ENCODE measurements at places on chromosomes 3 and 15.

GRCh38 chr3:16417945-16418739 is 95.4 kb downstream of the RFTN1 start:
- H3K27ac ChIP-seq, result no peak overlapping the region
- no peaks in the 10 kb centered on the region for H3K27me3 ChIP-seq
- no peaks in the 10 kb centered on the region for H3K36me3 ChIP-seq
- DNase-seq, result no peak
- H3K4me3 ChIP-seq, result no peak overlapping the region
- H3K4me1 ChIP-seq, result no peaks in the 10 kb centered on the region

DNA sequence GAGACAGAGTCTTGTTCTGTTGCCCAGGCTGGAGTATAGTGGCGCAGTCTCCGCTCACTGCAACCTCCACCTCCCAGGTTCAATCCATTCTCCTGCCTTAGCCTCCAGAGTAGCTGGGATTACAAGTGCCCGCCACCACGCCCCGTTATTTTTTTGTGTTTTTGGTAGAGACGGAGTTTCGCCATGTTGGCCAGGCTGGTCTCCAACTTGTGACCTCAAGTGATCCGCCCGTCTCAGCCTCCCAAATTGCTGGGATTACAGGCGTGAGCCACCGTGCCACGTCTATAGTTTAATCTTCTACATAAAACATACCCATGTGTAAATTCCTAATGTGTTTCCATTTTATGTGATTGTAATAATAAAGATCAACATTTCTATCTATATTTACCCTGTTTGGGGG is 1.7 kb downstream of the GALK2 start:
- H3K36me3 ChIP-seq, result no peaks in the 10 kb centered on the region
- H3K4me1 ChIP-seq, result no peaks in the 10 kb centered on the region
- no peaks in the 10 kb centered on the region for H3K27me3 ChIP-seq
- DNase-seq, result no peak
- no peak overlapping the region for H3K27ac ChIP-seq
- H3K4me3 ChIP-seq, result no peak overlapping the region

- H3K4me3 ChIP-seq, result no peak overlapping the region
- no peaks in the 10 kb centered on the region for H3K4me1 ChIP-seq
- DNase-seq, result no peak
- H3K27me3 ChIP-seq, result no peaks in the 10 kb centered on the region
- H3K36me3 ChIP-seq, result no peaks in the 10 kb centered on the region
These were observed 510.4 kb upstream of the AGTR1 start for GRCh38 chr3:148187296-148187695.

- H3K27ac ChIP-seq, result no peak overlapping the region
- no peaks in the 10 kb centered on the region for H3K27me3 ChIP-seq
- DNase-seq, result peak; percentile 19
- H3K36me3 ChIP-seq, result no peaks in the 10 kb centered on the region
- no peaks in the 10 kb centered on the region for H3K4me1 ChIP-seq
These were observed 91.7 kb downstream of the APBA2 start for GRCh38 chr15:28977377-28978010.

DNA sequence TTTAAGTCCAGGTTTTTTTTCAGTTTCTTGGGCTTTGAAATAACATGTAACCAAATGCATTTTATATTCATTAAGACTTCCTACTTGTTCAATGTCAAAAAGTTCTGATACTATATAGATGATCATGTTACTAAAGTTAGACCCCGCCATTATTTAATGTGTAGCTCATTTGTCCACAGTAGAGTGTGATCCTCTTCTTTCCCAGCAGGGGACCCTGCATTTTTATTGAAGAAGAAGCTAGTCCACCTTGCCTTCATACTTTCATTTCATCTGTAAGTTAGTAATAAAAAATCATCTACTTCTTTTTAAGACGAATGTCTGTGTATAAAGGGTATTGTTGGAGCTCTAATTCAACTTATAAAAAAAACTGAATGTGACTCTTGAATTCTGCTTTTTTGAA is 404.6 kb downstream of the SI start:
- no peak overlapping the region for H3K27ac ChIP-seq
- H3K4me3 ChIP-seq, result no peak overlapping the region
- no peaks in the 10 kb centered on the region for H3K36me3 ChIP-seq
- DNase-seq, result no peak
- no peaks in the 10 kb centered on the region for H3K27me3 ChIP-seq
